ENCODE measurements at places on chromosomes 2 and 18.
A peak's percentile ranks its signal among the peaks of the same experiment; 100 is the strongest.

DNA sequence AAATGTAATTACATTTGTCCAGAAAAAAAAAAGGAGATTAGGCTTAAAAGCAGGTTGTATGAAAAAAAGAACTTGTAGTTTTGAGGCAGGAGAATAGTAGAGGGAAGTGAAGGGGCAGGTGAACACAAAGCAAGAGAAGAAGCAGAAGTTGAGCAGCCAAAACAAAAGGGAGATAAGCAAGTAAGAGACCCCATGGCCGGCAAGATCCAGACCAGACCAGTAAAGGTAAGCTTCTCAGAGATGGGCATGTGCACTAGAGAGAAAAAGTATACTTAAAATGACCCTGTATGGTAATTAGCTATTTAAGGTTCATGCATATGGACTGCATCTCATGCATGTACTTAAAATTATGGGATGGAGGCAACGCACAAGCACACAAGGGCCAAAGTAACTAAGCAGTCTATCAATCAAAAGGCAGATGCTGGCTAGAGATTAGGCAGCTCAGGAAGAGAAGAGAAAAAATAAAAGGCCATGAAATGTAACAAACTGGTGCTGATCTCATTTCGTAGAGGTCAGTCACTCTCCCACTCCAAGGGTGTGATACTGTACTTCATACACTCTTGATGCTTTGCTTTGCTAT, 9.7 kb downstream of the SIGLEC15 start:
- no peak for DNase-seq

DNA sequence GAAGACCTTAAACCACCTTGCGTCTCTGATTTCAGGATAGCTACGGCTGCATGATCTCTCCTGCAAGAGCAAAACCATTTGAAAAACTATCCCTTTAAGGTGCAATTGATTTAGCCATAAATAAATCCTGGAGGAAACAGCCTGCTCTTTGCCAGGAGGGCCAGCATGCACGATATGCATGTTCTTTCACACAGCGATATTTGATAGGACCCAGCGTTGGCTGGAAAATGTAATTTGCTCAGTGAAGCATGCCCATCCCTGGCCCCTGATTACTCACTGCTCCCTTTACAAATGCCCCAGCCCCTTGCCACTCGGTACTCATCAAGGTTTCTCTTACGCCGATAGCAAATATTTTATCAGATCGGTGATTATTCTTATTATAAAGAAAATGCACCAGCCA, 315.4 kb downstream of the CDH2 start:
- DNase-seq = no peak

DNA sequence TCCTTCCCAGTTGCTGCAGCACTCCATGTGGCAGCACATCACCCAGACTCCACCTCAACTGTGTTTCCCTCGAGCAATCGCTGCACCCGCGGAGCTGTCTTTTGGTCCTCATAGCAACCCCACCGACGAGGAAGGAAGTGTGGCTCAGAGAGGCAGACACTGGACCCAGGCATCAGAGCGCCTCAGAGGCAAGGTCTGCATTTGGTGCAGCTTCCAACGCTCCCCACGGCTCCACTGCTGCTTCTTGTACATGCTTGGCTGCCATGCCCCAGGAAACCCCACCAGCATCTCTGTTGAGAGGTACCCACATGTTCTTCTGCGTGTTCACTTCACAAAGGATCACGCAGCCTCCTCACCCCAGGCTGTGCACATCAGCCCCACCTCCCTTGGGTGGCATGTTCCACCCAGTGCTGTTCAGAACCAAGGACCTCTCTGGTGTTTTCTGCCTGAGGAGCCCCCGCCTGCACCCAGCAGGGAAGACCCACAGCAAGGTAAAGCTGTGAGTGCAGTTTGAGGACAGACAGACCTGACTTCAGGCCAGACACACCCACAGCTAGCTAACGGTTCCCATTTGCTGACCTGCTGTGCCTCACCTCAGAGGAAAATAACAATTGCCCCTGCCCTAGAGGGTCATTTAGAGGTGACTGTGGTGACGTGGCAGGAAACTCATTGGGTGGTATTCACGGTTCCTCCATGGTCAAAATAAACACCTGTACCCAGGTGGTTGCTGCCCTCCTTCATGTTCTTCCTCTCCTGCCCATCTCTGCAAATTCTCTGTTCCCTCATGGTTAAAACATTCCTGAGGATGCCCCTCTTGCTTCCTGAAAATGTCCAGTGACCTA, 326.3 kb upstream of the MYT1L start:
- DNase-seq = peak; percentile 31

GRCh38 chr2:103445347-103445746, 683.5 kb downstream of the TMEM182 start:
- no peak for DNase-seq

DNA sequence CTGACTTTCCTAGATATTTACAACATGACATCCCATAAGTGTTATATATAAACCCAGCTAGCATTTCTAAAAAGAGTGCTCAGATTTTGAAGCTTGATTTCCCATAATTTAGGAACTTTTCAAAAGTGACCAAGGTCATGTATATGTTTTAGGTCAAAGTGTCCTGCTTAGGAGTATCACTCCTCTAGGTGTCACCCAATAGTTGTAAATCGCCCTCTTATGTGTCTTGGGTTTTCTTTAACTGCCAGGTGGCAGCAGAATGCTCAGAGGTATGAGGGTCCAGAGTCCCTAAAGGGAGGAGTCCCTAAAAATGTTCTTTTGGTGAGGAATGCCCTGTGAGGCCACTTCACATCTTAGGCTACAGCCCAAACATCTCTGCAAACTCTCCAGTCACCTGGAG, 358.3 kb downstream of the CELF4 start:
- no peak for DNase-seq

DNA sequence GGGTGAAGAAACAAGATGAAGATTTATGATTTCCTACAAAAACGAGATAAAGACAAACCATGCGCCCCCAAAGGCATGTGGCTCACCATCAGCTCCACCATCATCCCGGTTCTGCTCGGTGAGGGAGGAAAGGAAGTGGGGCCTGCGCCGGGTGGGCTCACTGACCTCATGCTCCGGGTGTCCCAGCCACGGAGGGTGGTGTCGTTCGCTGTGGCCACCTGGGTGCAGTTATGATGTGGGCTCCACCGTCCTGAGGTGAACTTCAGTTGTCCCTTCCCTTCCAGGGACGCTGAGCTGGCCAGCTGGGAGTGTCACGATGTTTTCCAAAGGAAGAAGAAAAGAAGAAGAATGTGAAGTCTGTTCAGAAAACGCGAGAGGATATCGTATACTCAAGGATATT, 180.9 kb downstream of the EIPR1 start:
- no peak for DNase-seq

GRCh38 chr2:191864628-191865374, 17.9 kb upstream of the CAVIN2 start:
- DNase-seq = no peak
